ENCODE measurements at places on chromosomes 3 and 15.

- no peak for DNase-seq
Measured at GRCh38 chr3:101685870-101686307, 629 bp downstream of the RPL24 start.

DNA sequence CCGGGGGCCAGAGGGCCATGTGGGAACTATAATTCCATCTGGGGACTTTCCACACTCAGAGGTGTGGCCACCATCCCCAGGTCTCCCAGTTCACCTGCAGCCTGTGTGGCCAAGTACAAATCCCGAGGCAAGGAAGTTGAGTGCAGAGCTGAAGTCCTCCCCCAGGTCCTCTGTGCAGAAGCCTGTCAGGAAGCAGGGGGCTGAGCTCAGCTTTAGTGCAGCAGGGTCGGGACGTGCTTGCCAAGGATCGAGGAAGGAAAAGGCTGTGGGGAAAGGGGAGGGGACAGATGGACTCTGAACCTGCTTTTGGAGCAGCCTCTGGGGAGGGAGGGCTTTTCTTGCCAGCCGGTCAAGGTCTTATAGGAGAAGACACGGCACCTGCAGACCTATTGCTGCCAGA is 67.7 kb downstream of the CHRNA7 start:
- no peak for DNase-seq

DNA sequence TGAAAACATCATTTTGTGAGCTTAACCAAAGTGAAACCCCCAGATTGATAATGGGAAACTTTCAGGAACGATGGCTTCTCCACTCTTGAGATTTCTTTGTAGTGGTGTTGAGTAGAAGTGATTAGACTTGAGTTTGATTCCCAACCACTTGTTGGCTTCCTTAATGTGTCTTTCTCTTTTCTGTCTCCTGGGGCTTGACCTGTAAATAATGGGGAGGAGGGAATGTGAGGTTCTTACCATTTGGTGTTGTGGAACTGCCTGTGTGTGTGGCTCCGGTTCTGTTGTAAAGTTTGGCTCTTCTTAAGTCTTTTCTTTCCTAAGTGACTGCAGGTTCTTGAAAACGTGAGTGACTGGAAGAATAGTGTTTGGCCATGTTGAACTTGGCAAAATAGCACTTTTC is 2.7 kb downstream of the CDV3 start:
- DNase-seq: no peak

DNA sequence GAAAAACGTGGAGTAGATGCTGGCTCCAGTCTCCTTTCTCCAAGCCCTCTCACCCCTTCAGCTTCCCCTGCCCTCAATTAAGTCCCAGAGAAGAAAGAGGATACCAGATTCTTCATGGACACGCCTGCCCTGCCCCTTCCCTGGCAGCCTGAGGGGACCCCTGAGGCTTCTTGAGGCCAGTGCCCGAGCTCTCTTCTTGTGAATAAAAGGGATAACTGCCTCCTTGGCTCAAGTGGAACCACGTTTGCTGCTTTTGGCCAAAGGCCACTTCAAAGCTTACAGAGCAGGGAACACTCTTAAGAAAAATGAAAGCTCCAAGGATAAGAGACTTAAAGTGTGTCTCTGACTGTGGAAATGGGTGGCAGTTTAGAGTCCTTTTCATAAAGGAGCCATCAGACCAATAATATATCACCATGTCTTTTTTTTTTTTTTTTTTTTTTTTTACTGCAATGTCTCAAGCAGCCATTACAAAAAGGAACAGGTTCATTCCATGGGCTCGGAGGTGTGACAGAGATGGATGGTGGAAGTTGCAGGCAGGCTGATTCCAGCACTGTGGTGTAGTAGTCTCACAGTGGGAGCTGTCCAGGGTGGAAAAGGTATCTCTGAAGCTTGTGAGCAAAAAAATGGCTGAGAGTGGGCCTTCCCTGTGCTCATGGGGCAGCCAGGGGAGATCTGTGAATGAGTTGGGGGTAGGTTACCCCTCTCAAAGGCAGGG is 108.8 kb downstream of the SEMA5B start:
- DNase-seq: no peak

- no peak for DNase-seq
Measured at GRCh38 chr3:120156699-120157098, 62.5 kb upstream of the GSK3B start.

DNA sequence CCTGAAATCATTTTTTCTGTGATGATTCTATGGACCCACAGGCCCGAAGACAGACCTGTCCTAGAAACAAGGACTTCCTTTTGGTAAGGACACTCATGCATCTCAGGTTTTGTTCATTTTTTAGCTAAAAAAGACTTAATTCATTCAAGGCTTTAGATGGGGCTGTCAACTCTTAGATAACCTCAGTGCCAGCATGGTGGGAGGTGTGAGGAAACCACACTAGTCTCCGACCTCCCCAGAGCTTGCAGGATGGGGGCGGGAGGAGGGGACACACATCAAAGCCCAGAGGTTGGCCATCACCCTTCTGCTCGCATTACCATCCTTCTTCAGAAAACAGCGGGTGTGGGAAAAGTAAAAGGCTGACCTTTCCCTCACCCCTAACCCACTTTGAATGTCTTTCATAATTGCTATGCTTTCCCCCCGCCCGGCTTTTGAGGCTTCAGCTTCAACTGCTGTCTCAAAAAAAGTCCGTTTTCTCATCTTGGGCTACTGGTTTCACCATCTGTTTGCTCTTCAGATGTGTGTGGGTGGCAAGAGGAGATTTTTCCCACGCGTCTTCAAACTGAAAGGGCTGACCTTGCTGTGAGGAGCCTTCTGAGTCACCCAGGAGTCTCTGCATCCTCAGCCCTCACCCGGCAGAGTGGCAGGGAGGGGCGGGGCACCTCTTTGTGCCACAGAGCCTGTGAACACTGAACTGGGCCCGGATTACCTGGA is 27.6 kb upstream of the CXCR6 start:
- DNase-seq: peak; percentile 72

DNA sequence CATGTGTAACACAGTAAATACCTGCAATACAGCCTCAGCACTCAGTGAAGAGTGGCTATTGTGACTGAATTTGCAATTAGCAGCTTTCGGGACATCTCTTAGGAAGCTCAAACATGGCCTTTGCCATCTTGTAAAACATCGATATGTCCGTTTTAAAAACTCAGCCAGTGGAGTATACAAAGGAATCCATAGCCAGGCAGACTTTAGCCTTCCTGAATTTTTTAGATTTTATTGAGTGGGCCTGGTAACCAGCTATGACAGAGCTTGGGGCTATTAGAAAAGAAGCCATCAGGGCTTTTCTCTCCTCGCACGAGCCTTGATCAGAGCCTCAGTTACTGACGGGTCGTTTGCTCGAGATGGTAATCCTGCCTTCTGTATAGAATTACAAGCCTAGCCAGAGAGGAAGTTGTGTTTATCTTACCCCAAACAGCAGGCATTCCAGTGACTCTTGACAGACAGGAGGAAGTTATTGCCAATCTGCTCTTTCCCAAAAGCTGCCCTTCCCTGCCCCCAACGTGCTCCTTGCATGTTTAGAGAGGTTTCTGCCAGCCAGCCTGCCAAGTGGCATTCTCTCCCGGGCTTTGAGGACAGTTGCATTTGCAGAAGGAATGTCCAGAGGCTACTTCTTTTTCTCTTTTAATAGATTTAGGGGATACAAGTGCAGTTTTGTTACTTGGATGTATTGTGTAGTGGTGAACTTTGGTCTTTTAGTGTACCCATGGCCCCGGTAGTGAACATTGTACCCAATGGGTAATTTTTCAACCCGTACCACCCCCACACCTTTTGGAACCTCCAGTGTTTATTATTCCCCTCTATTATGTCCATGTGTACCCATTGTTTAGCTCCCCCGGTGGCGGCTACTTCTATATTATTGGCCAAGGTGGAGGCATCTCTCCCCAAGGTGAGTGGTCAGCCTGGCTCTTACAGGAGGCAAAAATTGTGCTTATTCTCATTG is 40.6 kb downstream of the ITPR1 start:
- no peak for DNase-seq

- DNase-seq: no peak
Measured at GRCh38 chr15:40343512-40343911, 2.8 kb upstream of the CCDC9B start.

All from activated T-cell treated with anti-CD3 and anti-CD28 coated beads for 4 hours (primary cell).